ENCODE measurements at places on chromosomes 7 and 10.

- no peak for DNase-seq
Measured at GRCh38 chr7:120395526-120396019, 122.6 kb downstream of the KCND2 start.

DNA sequence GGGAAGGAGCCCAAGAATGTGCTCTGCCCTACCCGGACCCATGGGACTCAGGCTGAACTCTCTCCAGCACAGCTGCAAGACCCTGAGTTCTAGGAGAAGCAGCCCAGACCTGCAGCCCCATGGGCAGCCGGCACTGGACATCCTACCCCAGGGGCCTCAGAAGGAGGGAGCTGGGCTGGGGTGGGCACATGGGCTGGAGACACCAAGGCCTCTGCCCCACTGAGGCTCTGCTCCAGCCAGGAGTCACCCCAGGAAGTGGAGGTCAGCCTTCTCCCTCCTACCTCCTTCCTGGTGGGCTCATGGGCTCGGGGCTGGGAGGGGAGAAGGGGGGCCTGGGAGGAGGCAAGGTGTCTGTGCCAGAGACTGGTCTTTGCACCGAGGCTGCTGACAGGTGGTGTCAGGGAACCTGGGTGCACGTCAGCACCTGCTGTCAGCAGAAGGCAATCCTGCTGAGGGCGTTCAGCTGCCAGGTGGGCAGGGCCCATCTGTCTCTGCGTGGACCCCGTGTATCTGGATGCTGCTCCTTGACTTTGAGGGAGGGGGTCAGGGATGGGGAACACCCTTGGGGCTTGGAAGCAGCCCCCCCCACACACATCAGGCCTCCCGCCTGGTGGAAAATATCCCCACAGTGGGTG is 95.2 kb downstream of the PDGFA start:
- DNase-seq: no peak

DNA sequence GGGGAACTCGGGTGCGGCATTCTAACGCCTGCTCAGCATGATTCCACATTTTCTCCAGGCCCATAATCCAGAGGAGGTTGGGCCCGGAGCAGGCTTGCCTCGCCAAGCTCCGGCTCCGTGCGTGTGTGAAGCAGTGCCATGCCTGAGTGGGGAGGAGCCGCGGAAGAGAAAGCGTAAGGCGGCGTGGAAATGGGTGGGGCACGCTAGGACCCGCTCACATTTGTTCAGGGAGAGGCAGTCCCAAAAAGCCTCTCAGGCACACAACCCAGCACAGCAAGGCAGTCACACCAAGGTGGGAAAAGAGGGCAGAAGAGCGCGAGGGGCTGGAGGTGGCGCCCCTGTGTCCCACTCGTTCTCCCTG is 695 bp upstream of the VDAC2 start:
- DNase-seq: no peak

DNA sequence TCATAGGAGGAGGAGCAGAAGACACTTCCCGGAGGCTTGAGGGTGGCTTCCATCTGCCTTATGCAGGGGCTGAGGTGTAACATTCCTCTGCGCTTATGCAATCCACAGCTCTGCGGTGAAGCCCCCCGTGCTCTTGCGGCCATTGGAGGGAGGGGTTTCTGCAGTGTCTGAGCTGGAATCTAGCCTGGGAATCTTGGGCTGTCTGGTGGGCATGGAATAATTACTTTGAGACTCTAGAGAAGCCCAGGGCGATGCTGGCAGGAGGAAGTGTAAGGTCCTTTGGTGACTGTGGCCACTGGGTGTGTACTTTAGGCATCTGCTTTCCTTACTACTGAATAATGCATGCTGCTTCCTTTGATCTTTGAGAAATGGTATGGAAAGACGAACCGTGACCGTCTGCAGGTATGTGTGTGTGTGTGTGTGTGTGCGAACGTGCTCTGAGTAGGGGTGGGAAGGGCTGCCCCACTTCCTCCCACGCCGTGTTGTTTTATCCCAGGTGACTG is 181.0 kb downstream of the PRPF18 start:
- no peak for DNase-seq

GRCh38 chr7:92835261-92835850 is 1.0 kb downstream of the CDK6 start:
- DNase-seq: peak; percentile 65

GRCh38 chr10:68870061-68870460 is 31.1 kb upstream of the DDX50 start:
- DNase-seq: no peak

- DNase-seq: no peak
Measured at GRCh38 chr10:88544140-88544870, 38.8 kb downstream of the RNLS start.

- DNase-seq: no peak
Measured at GRCh38 chr7:92567460-92567859, 22.7 kb downstream of the FAM133B start.

DNA sequence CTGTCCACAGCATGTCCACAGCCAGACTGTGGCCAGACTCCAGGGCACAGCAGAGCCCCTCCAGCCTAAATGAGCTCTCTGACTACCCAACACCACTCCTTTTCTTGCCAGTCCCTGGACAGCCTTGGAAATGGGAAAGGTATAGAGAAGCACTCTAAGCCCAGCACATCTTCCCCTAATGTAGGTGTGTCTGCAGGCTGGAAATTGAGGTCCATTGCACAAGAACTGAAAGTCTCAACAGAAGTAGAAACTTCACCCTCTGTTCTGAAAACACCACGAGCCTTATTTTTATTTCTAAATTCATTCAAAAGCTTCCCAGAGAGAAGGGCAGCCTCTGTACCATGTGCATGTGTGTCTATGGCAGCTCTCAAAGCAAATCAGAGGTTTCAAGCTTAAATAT is 3.7 kb upstream of the KCNMA1 start:
- DNase-seq: no peak

DNA sequence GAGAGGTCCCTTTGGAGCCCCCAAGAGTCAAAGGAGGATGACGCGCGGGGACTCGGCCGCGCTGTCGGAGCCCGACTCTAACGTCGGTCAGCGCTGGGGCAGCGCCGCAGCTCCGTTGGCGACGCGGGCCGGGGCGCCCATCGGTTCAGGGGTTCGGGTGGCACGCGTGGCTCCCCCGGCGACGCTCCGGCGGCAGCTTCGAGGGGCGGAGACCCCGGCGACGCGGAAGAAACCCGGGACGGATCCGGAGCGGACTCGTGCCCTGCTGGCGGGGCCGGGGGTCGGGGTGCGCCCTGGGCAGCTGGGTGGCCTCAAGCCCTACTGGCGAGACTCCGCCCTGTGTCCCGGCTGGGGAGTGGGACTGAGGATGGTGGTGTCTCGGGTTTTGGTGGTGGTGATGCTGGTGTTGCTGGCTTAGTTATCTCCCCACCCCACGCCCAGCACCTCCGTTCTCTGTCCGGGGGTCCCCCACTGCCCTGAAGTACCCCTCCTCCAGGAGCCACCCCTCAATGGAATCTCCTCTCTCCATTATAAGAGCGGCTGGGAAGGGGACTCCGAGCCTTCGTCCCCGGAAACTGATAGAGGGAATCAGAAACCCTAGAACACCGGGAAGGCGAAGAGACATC is at the start of gene NAT16:
NAT16 (minus strand) TSS at position 164 of the 626 bp plus-strand sequence. CDS start 5,486 bp downstream, outside the sequence.
- no peak for DNase-seq

DNA sequence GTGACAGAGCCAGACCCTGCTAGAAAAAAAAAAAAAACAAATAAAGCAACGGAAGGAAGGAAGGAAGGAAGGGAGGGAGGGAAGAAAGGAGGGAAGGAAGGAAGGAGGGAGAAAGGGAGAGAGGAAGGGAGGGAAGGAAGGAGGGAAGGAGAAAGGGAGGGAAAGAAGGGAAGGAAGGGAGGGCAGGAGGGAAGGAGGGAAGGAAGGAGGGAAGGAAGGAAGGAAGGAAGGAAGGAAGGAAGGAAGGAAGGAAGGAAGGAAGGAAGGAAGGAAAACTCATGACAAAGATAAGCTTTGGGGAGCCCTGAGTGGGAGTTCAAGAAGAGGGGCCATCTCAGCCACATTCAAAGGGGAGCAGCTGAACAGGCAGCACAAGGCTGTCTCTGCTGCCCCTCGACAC is 124.7 kb upstream of the MGMT start:
- DNase-seq: no peak

- DNase-seq: peak; percentile 65
Measured at GRCh38 chr7:157693071-157693520, 356.3 kb downstream of the DNAJB6 start.

- peak; percentile 38 for DNase-seq
Measured at GRCh38 chr7:132472463-132473120, 103.7 kb downstream of the PLXNA4 start.

All from neural crest cell (in vitro differentiated cells).